ENCODE measurements at places on chromosomes 2 and 18.

DNA sequence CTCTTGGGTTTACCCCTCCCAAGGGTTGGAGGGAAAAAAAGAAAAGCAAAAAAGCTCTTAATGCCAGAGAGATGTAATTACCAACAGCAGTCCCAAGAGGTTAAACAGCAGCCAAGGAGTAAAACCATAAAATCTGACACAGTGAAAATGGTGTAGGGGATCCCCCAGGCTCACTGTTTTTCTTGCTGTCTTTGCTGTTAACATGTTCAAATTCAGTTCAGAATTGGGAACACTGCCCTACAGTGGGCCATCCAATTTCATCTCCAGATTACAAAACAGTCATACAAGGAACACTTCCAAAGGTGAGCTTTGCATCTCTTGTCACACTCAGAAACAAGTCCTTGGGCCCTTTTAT lies 54.5 kb downstream of the PLEKHM3 start:
- no peak for DNase-seq

DNA sequence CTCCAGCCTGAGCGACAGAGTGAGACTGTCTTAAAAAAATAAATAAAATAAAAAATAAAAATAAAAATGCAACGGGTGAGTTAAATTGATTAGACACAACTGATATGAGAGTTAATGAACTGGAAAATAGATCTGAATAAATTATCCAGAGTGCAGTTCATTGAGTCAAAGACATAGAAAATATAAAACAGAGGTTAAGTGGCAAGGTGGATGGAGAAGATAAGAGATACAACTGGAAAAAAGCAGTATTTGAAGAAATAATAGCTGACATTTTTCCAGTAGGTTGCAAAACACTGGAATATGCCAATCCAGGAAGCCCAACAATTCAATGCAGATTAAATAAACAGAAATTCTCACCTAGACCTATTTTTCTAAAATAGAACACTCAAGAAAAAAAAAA lies 10.7 kb downstream of the CGREF1 start:
- DNase-seq = no peak

DNA sequence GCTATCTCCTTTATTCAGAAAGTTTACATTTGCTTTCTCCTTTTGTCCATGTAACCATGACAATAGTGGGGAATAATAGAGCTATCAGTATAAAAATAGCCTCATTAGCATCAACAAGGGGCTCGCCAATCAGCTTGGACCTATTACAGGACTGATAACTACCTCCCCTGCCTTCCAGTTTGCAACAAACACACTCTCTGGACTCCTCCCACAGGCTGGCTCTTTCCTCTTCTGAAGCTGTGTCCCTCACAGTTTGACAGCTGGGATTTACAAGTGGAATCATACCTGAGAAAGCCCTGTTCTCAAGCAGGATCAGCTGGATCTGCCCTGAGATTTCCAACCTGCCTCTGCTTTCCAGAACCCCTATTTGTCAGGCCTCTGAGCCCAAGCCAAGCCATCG lies 162.5 kb downstream of the GRB14 start:
- no peak for DNase-seq

GRCh38 chr2:207160115-207160514 lies 5.6 kb downstream of the KLF7 start:
- no peak for DNase-seq

DNA sequence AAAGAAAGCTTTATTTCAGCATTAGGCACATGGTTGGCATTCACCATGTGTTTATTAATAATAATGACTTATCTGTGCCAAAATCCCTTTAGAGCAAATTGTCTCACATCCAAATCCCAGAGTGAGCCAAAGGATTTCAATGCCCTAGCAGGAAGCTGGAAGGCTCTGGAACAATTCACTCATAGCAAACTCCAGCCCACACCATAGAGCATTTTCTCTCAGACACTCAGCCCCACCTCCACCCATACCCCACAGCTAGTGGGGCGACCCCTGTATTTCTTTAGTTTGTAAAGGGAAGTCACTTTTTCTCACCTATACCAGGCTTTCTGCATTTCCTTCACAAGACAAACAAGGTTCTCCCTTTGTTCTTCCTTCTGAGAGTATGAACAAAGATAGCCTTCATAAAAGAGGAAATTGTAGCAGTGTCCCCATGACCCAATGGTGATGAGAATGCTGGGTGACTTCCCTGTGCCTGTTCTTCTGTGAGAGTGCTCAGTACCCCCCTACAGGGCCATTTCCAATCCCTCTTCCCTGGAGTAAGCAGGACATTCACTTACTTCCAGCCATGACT lies 100.1 kb upstream of the APCDD1 start:
- no peak for DNase-seq

GRCh38 chr2:8851811-8852560 lies 14.6 kb upstream of the KIDINS220 start:
- no peak for DNase-seq

- no peak for DNase-seq
Observed at GRCh38 chr2:40321016-40321623, 130.8 kb downstream of the SLC8A1 start.
